ENCODE measurements at places on chromosomes 12 and 14. TPM values are rescaled to one million over a fixed set of nuclear protein-coding genes. Genes with fewer than 3 reads are reported as not detected.
A peak's percentile ranks its signal among the peaks of the same experiment; 100 is the strongest.

PSEN1 gene
- polyA plus RNA-seq: 74.4 TPM

NFE2 gene
- 2.3 TPM for polyA plus RNA-seq

GPR162 gene
- polyA plus RNA-seq: 35.9 TPM

ENDOU gene
- 0.46 TPM for polyA plus RNA-seq

CYP27B1 gene
- 1.6 TPM for polyA plus RNA-seq

NR1H4 gene
- 13.2 TPM for polyA plus RNA-seq

JPH4 gene
- 13.5 TPM for polyA plus RNA-seq

LRCOL1 gene
- polyA plus RNA-seq: 5.8 TPM

B4GALNT1 gene
- 0.87 TPM for polyA plus RNA-seq

PHC1 gene
- polyA plus RNA-seq: 67.8 TPM

SPTB gene
- polyA plus RNA-seq: 16.2 TPM

FAM222A gene
- polyA plus RNA-seq: 10.0 TPM

KLRC4 gene
- not detected for polyA plus RNA-seq

ACVRL1 gene
- 33.6 TPM for polyA plus RNA-seq

DNA sequence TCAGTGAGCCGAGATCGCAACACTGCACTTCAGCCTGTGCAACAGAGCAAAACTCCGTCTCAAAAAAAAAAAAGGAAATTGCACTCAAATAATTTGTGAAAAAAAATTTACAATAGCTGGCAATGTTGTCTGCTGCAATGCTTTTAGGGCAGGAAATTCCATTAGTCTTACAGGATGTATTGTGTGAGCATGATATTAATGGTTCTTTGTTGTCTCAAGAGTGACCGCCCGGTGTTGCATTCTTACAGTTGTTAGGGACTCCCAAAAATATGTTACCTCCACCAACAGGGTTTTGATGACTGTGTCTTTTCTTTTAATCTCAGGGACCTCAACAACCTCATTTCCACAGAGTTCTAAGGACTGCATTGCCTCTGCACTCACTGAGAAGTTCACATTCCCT, 44.8 kb downstream of the PZP start:
- no peak for DNase-seq

DNA sequence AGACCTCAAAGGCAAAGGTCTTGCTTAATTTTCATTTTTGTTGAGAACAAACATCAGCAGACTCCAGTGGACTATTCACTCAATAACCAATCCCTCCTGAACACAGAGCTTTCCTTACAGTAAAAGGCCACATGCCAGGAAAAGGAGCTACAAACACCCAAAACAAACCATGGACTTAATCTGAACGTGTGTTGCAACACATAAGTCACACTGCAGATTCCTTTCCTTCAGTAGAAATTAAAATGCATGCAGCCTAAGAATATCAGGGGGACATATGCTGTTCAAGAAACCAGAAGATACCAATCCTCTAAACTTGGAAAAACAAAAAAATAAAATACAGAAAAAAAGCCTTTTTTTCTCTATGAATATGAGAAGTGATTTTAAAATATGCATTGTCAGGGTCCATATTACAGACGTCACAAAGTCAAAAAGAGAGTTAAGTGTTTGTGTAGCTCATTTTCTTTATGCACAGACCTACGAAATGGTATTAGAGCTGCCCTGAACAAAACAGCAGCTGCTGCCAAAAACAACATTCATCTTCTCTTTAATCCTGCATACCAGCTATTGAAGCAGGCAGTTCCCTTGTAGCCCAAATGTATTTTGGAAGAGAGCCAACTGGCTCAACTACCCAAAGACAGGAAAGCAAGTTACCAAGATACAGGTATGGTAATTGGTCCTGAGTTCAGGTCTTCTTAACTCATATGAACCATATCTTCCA, 26.2 kb downstream of the KITLG start:
- DNase-seq: peak; percentile 36

DNA sequence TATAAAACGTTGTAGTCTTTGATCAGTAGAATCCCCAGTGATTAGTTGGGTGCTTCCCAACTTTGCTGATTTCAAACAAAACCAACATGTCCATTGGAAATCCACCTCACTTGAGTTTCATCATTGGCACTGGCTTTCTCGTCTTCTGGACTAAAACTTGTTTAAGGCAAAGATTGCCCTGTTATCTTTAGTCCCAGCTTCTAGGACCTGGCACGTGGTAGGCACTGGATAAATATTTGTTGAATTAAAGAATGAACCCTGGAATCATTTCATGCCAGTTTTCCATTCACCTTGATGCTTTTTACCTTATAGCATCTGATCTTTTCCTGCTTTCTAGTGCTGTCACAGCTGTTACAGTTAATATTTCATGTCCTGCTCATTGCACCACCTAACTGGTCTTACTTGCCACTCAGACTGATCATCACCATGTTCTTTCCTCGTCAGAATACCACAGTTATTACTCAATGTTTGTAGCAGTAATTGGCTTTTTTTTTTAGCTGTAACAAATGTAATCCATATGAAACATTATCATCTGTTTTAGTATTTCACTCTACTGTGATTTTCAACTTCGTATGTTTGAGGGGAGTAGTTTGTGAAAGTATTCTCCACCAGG, 7.3 kb upstream of the C12orf50 start:
- no peak for DNase-seq

- DNase-seq: no peak
These were observed 14.2 kb downstream of the HMGA2 start for GRCh38 chr12:65838330-65838976.

- no peak for DNase-seq
These were observed 493.1 kb upstream of the CCDC196 start for GRCh38 chr14:65993103-65993502.

DNA sequence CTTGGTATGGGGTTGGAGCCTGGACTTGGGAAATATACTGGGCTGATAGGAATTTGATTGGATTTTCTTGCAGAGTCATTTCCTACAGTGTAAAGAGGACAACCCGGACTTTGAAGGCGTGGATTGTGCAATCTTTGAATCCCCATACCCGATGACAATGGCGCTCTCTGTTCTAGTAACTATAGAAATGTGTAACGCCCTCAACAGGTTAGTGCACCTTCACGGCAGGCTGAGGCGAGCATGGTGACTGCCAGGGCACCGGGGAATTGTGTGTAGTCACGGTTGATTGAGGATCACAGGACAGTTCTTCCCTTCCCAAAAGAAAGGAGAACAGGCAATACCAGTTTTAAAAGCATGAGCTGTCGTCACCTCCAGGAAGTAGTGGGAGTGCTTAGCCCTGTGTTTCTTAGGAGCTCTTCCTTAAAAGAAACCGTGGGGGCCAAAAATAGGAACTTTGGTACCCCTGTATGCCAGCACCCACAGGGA, 58.3 kb downstream of the ANAPC7 start:
- no peak for DNase-seq

GRCh38 chr14:103221781-103222358, 98.6 kb downstream of the TNFAIP2 start:
- no peak for DNase-seq

DNA sequence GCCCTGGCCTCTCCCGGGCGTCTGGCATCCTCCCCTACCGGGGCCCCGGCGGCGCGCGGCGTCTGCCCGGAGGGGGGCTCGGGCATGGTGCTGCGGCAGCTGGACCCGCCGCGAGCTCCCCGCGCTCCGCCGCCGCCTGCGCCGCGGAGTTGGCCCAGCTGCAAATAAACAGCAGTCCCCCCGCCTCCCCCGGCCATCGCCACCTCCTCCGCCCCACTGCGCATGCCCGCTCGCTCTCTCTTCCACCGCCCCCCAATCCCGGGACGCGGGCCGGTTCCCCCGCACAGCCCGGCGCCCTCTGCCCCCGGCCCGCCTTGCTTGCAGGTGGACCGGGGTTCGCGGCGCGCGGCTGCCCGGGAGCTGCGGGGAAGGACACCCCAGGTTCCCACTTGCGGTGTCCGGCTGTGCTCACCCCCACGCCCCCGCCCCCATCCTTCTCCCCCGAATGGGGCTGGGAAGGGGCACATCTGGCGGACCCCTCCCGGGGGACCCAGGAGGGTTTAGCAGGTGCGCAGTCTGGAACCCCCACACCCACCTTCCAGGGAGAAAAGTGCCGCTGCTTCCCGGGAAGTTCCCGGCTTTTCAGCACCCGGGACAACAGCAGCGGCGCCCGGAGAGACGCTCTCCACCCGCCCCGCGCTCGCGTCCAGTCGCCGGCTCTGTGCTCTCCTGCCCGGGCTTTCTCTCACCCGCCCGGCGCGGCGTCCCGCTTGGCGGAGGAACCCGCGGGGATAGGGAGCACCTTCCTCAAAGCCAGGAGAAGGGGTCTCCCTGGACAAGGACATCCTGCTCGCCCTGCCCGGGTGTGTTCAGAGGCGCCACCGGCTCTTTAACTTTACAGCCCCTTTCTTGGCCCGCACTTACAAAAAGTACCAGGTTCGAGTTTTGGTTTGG, at the start of gene TMTC1:
Gene TMTC1 (minus strand): TSS at position 170 of the 894 bp plus-strand sequence. CDS start 191 bp downstream, outside the sequence.
- peak; percentile 71 for DNase-seq

- no peak for DNase-seq
These were observed 10.8 kb downstream of the ERH start for GRCh38 chr14:69387311-69387710.

GRCh38 chr12:68613209-68613904, 2.7 kb downstream of the RAP1B start:
- DNase-seq: no peak

DNA sequence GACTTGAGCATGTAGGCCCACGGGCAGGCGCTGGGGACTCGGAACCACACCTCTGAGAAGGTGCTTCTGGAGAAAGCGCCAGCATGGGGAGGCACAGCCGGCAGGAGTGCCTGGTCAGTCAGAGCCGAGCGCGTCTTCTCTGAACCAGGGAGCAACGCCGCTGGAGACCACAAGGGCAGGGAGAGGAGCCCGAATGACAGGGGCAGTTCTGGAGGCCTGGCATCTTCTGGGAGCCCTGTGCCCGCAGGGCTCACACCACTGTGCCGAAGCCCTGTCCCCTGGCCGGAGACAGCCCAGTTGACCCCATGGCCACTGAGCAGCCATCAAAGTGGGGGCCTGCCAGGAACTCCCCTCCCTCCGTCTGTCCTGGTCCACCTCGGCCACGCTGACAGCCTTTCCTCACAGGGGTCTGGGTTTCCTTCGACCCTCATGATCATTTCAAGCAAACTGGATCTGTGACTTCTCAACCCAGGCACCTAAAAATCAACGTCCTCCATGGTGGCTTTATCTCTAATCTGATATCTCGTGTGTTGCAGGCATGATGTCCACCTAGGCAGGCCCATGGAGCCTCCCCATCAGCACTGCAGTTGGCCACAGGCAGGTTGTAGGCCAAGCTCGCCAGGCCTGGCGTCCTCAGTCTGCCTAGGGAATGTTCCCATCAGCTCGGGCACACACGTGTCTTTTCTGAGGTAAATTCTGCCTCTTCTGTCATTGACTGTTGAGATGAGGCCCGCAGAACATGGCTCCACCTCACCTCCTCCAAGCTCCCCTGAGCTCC, 299.3 kb upstream of the RTL1 start:
- DNase-seq: no peak
